ENCODE measurements at places on chromosomes 2 and 18. TPM values are rescaled to one million over a fixed set of nuclear protein-coding genes. Genes with fewer than 3 reads are reported as not detected.

The KIAA2012 gene
- total RNA-seq = not detected

The E2F6 gene
- total RNA-seq = 27.1 TPM

The ERFE gene
- 7.4 TPM for total RNA-seq

The MYL12B gene
- 308 TPM for total RNA-seq

The SPP2 gene
- total RNA-seq = not detected

The NEB gene
- total RNA-seq = under 0.01 TPM

The SCN7A gene
- not detected for total RNA-seq

The CHRND gene
- total RNA-seq = not detected

The DYNC1I2 gene
- total RNA-seq = 56.4 TPM

The DIS3L2 gene
- total RNA-seq = 24.5 TPM

The CD8B gene
- total RNA-seq = not detected

The SCG2 gene
- 0.98 TPM for total RNA-seq

The GKN1 gene
- total RNA-seq = not detected

The ERBB4 gene
- under 0.01 TPM for total RNA-seq

The VWC2L gene
- total RNA-seq = not detected

The HOXD12 gene
- total RNA-seq = not detected

The WDR43 gene
- 134 TPM for total RNA-seq

The PHOSPHO2 gene
- total RNA-seq = 5.9 TPM

The PTCD3 gene
- 75.6 TPM for total RNA-seq

The KIAA1328 gene
- 4.4 TPM for total RNA-seq

- peak; percentile 32 for DNase-seq
Observed at GRCh38 chr2:155250800-155251199, 552.3 kb downstream of the KCNJ3 start.

DNA sequence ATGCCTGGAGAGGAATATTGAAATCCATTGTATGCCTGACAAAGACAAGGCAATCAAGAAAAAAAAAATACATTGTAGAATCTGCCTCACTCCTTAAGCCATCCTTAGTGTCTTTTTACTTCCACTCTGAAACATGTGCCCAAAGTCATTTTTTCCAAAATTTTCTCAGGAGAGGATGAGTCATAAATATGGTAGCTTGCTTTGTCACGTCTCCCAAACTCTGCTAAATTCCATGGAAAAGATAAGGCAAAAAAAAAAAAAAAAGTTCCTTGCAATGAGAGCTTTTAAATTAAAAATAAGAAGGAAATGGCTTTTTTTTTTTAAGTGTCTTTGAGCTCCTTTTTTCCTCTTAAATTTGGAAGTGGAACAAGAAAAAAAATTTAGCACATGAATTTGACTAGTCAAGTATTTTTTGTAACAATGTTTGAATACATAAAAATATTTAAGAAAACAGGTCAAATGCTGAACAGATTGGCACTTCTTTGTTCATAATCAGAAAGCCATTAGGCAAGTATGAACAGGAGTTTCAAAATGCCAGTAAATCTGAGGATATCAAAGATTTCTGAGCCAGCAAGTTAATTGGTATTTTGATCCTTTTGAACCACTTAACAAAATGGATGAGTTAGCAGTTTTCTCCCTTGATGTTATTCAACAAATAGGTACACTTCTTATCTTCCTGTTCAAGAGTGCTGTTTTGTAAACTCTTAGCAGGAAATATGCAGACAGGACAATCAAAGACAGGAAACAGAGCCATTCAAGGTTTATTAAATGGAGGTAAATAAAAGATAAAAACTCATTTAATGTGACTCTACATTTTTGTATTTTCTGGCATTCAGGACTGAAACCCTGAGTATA, 247.3 kb upstream of the SP5 start:
- DNase-seq = no peak

DNA sequence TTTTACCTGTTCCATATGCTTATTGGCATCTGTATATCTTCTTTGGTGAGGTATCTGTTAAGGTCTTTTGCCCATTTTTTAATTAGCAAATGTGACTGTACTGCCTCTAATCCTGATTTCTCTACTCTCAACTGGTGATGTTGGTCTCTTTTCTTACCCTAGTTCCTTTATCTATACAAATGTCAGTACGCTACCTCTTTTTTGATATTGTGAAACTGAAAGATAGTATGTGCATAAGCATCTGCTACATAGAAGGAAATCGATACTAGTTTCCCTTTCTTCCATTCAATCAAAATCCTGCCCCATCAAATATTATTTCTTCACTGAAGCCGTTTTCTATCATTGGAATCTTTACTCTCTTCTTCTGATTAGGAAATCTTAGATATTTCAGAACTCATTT, 194.9 kb upstream of the SPOPL start:
- no peak for DNase-seq

GRCh38 chr2:70837980-70838925, 2.6 kb upstream of the CD207 start:
- DNase-seq = no peak

DNA sequence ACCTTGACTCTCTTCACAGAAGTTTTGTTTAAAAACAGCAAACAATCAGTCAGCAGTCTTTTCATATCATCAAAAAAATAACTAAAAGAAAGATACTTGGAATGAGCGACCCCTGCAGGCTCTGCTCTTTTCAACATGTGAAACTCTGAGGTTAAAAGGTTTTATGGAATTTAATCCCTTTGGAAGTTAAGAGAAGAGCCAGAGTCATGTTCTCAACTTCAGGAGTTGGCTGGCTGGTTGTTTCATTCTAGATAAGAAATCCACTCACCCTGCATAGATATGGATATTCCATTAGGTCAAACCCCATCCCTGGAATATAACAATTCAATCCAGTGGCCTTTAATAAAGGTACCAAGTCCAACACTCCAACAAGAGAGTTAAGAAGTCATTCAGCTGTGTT, 115.6 kb upstream of the RMDN2 start:
- peak; percentile 79 for DNase-seq

GRCh38 chr2:205017381-205017780, 472.1 kb downstream of the PARD3B start:
- DNase-seq = no peak

GRCh38 chr2:124778076-124778475, 753.0 kb downstream of the CNTNAP5 start:
- DNase-seq = peak; percentile 27

DNA sequence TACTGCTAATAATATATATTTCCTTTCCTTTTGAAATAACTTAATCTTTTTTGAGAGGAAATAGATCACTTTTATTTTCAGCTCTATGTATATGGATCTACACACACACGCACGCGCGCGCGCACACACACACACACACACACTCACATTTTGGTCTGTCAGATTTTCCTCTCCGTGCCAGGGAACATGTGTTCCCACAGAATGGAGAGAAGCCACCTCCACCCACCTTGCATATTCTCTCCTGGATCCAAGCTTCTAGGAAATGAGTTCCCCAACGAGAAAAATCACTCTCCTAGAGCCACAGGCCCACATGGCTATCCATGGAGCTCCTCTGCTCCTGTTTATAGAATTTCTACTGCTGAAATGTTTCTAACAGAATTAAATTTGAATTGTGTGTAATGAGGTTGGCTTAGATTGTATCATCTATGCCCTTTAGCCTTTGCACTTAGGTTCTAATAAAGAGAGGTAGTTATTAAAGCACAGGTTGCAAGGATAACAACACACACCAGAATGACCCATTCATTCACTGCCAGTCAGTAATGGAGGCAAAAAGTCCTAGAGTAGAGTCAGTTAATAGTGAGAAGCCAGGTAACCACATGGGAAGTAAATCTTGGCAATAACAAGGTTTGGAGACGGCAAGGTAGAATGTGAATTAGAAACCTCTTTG, 19.7 kb downstream of the IFIH1 start:
- no peak for DNase-seq

GRCh38 chr2:113216891-113217454, 43.2 kb downstream of the PSD4 start:
- no peak for DNase-seq

- DNase-seq = no peak
Observed at GRCh38 chr2:98891591-98891990, 44.4 kb downstream of the CRACDL start.

DNA sequence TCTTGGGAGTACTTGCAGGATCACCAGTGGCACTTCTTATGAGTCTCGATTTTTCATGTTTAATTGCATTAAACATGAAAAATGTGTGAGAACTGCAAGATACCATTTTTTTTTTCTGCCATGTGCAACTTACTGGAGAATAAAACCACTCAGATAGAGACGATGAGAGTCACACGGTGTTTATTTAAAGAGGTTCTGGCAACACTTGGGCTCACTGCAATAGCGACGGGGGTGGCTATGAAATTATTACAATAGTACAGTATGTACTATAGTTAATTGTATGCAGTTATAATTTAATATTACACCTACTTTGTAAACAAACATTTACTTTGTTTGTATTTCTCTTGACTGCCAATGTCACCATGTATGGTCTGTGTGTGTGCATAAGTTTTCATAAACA, 479.8 kb downstream of the NUP35 start:
- DNase-seq = no peak

- DNase-seq = no peak
Observed at GRCh38 chr2:35822716-35823115, 532.9 kb upstream of the CRIM1 start.

Measured in PC-3 (cell line).